ENCODE measurements at places on chromosomes 5 and 9.

GRCh38 chr5:175195698-175196656, 248.0 kb downstream of the DRD1 start:
- DNase-seq = no peak

DNA sequence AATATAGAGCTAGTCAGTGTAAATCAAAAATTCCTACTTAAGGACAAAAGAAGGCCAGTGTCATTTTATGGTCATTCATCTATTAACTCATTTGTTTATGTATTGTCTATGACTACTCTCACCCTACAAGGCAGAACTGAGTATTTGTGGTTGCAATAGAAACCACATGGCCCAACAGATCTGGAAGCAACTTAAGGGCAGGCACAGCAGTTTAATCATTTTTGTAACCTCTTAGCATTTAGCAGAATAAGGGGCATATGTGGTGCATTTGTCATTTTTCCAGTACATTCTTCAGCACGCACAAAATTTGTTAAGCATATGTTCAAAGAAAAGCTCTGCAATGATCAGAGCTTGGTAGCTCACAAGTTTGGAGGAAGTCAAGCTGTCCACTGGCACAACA, 1.1 kb downstream of the FKBP15 start:
- no peak for DNase-seq

DNA sequence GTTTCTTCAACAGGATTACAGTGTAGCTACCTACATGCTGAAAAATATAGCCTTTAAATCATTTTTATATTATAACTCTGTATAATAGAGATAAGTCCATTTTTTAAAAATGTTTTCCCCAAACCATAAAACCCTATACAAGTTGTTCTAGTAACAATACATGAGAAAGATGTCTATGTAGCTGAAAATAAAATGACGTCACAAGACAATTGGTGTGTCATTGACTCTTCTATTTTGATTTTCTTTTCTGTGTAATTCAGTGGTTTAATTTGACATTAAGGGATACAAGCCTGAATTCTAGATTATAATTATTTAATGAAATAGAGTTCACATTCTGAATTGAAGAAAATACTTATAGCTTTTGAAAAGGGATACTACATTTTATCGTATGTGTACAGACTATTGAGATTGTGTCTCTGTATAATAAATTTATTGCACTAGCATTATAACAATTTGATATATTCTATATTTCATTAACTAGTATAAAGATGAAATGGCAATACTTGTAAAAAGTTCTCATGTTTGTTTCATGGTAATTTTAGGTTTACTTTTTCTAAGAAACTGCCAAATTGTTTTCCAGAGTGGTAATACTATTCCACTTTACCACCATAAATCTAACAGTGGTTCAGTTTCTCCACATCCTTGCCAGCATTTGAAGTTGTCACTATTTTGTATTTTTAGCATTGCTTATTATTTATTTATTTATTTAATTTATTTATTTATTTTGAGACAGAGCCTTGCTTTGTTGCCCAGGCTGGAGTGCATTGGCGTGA, 18.7 kb downstream of the ANXA1 start:
- DNase-seq = no peak

DNA sequence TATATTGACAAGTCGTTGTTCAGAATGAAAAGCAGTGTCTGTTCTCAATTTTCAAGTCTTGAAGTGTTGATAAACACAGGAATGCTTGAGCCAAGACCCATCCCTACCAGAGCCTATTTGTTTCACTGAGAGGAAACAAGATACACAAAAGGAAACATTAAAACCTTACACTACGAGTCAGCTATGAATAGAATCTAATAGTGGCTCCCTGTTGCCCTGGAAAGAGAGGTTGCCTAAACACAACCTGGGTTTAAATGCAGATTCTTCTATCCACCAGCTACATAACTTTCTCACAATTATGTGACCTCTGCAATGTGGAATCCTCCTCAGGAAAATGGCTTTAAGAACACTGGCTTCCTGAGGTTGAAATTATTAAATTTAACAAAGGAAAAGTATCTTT, 29.1 kb upstream of the BNC2 start:
- DNase-seq = no peak

DNA sequence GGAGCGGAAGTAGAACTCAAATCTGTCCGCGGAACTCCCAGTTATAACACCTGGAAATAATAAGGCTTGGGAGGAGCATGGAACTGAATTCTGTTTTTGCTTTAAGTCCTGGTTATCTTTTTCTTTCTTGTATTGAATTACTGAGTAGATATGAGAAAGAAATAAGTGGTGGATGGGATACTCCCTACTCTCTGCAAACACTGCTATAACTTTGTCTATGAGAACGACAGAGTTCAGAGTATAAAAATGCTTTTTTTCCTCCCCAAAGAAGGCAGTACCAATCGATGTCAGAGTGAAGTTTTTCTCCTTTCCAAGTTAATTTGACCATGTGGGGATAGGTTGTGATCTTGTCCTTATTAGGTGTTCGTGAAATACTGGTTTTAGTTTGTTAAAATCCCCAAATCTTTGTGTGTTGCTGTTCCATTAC, 1.2 kb downstream of the RIC1 start:
- no peak for DNase-seq

DNA sequence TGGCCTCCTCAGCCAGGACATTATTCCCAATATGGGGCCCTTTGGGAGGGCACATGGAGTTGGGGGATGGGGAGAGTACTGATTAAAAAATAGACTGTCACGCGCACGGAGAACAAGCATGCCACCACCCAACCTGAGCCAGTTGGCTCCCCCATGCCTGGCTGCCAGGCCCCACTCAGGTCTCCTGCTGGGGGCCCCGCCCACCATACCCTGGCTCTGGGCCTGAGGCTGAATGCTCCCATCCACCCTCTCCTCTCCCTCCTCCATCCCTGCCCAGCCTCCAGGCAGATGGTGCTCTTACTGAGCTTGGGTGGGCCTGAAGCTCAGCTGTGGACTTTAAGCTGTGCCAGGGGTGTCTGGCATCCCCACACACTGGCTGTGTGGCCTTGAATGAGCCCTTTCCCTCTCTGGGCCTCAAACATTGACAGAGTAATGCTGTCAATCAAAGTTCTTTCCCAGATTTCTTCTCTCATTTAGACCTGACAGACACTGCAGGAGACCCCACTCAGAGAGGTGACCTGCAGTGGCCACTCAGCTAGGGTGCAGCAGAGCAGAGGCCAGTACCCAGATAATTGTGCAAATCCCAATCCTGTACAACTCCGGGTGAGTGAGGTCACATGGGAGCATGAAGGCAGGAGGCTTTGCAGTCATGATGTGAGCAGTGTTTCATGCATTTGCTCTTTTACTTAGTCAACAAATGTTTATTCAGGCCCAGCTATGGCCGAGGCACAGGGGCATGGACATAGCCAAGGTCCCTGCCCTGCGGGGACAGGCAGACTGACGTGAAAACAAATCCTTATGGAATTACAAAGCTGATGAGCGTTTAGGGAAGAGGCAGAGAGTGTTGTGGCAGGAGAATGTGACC, 9.8 kb upstream of the SYNPO start:
- no peak for DNase-seq

- DNase-seq = no peak
Observed at GRCh38 chr5:107531308-107531707, 139.4 kb downstream of the EFNA5 start.

GRCh38 chr9:77807846-77808750, 160.0 kb upstream of the GNA14 start:
- DNase-seq = no peak

GRCh38 chr5:126106029-126106428, 317.2 kb upstream of the GRAMD2B start:
- no peak for DNase-seq

DNA sequence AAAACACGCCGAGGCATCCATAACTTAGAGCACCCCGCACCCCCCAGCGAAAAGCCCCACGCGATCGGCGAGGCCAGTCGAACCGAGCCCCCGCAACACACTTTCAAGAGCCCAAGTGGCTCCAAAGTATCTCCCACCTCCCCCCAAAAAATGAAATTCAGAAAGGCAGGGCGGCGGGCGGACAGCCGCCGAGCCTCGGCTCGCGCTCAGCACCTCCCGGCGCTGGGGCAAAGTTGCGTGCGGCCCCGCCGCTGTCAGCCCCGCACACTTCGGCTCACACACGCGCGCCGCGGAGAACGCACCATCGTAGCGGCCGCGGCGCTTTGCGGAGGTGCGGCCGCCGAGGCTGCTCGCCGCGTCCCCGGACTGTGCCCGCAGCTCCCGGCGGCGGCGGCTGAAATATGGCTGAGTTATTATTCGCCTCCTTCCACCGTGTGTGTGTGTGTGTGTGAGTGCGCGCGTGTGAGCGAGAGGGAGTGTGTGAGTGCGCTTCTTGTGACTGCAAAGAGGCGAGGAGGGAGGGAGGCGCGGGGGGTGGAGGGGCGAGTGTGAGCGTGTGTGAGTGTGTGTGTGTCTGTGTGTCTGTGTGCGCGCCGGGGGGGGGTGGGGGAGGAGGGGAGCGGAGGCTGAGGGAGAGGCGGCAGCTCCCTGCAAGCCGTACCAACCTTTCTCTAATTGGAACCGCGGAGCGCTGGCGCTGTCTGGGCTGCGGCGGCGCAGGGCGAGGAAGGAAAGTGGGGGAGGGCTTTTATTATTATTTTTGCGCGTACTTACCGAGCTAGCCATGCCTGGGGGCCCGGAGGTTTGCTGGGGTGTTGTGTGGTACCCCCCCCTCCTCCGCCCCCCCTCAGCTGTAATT, 599 bp downstream of the MLLT3 start:
- DNase-seq = peak; percentile 46

DNA sequence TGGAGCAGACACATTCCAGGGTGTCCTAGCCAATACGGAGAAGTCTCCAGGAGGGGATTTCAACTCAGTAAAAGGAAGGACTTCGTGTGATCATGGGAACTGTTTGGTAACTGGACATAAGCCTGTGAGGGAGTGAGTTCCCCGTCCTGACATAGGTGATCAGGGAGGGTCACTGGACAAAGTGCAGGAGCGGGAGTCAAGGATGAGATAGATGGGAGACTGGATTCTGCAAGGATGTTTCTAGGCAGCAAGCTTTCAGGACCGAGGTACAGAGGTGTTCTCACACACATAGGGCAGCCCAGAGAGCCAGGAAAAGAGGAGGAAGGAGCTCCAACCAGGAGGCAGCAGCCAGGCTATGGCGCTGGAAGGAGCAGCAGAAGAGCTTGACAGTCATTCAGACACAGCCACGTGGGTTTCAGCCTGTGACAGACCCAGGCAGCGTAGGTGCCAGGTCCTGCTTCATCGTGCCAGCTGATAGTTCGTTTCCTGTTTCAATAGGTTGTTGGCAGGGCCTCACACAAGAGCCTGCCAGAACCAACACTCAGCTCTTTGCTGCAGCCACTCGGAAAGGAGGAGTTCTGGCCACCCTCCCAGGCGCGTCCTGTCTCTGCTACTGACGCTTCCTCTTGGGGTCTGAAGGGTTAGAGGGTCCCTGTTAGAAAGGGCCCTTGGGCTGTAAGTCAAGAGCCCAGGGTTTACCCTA, 84.1 kb downstream of the AMBP start:
- DNase-seq = no peak

DNA sequence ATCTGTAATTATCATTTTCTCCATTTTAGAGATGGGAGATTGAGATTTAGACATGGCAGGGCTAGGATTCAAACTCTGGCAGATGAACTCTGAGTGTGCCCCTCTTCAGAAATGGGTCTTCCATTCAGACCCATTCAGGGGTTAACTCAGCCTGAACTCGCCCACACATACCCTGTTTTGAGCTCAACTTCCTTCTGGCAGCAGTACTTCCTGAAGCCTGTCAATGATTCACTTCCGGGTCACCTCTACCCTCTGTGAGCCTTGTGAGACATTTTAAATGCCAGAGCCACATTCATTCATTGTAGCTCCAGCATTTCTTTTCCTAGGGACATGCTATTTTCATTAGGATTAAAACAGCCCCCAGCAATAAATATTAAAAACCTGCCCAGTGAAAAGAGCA, 209.3 kb upstream of the SLC24A2 start:
- no peak for DNase-seq

GRCh38 chr5:161286066-161286655, 260.4 kb downstream of the GABRB2 start:
- DNase-seq = no peak

GRCh38 chr5:68534956-68535520, 319.5 kb downstream of the PIK3R1 start:
- no peak for DNase-seq

GRCh38 chr5:137603356-137603755, 104.2 kb upstream of the SPOCK1 start:
- DNase-seq = no peak

DNA sequence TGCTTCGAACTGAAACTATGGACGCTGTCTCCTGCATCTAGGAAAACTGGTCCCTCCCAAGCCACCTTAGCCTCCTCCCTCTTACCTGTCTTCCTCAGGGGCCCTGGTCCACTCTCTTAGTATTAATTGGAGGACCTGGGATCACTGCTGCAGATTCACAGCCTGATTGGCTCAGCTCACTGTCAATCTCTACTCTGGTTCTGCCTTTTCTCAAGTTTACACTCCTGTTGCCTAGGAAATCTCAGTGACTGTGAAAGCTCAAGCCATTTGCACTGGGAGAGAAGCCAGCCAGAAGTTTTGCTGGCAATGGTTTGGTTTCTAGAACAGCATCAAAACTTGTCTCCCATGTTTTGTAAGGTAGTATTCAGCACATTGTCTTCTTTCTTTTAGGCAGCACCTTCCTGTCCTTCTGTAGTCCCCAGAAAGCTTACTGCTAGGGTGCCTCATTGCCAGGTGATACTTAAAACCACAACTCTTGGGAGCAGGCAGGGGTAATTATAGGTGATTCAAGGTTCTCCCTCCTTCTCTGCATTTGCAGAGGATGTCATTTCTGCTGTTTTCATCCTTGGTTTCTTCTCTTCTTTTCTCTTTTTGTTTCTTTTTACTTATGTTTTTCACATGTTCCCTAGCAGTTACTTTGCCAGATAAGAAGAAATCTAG, at the start of gene CAPSL:
CAPSL (minus strand) TSS at position 55 of the 660 bp plus-strand sequence. CDS start 17,502 bp downstream, outside the sequence.
- peak; percentile 41 for DNase-seq

DNA sequence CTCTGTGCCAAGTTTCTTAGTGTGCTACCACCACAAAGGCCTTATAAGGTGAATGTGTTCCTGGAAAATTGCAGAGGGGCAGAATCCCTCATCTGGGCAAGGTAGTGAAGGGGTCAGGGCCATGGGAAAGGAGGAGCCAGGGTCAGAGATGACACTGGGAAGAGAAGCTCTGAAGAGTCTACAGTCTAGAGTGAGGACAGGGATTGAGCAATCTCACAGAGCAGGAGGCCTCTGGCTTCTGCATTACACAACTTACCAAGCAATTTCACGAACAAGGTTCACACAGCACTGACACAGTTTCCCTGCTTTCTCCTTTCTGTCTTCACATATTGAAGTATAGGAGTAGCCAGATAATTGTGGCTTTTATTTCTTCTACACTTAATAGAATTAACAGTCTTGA, 24.5 kb upstream of the IDNK start:
- DNase-seq = no peak

All from mesothelial cell of epicardium (in vitro differentiated cells).